Mesangial cell (primary cell): ENCODE measurements at places on chromosomes 16 and 17. TPM values are rescaled to one million over a fixed set of nuclear protein-coding genes. Genes with fewer than 3 reads are reported as not detected.

The NPIPB6 gene
- total RNA-seq: 0.49 TPM in 1 of 2 replicates, not detected in the other

The SKAP1 gene
- 0.33 and 0.51 TPM in 2 replicates for total RNA-seq

The TERB1 gene
- total RNA-seq: not detected in 2 replicates

The LITAFD gene
- total RNA-seq: not detected in 2 replicates

The MMP28 gene
- total RNA-seq: 0.49 and 1.3 TPM in 2 replicates

The PIGS gene
- total RNA-seq: 76.3 and 162 TPM in 2 replicates

The RBFOX1 gene
- under 0.01 TPM in 1 of 2 replicates, not detected in the other for total RNA-seq

The SBK1 gene
- 0.65 and 3.9 TPM in 2 replicates for total RNA-seq

The YBX2 gene
- 0.16 and 0.63 TPM in 2 replicates for total RNA-seq

The CIITA gene
- total RNA-seq: 0.13 TPM in 1 of 2 replicates, not detected in the other

The PRSS27 gene
- total RNA-seq: 1.3 and 2.0 TPM in 2 replicates

The PABPN1L gene
- not detected in 2 replicates for total RNA-seq

The NXPH3 gene
- total RNA-seq: under 0.01 TPM in 1 of 2 replicates, not detected in the other

The TEX14 gene
- total RNA-seq: under 0.01 TPM in 1 of 2 replicates, not detected in the other

The ATP2C2 gene
- 0.63 TPM in 1 of 2 replicates, not detected in the other for total RNA-seq

The PYCARD gene
- total RNA-seq: 37.3 and 88.6 TPM in 2 replicates

The LPCAT2 gene
- total RNA-seq: 4.2 and 7.7 TPM in 2 replicates

The TBC1D3C gene
- total RNA-seq: 2.7 TPM in 1 of 2 replicates, not detected in the other

The ENPP7 gene
- total RNA-seq: not detected in 2 replicates

The HS3ST3B1 gene
- total RNA-seq: 26.7 and 33.7 TPM in 2 replicates

The NTN1 gene
- total RNA-seq: 0.89 and 4.7 TPM in 2 replicates

The RARA gene
- 26.7 and 68.7 TPM in 2 replicates for total RNA-seq

The TNFSF12 gene
- 13.5 and 25.2 TPM in 2 replicates for total RNA-seq

The APOH gene
- total RNA-seq: not detected in 2 replicates

The TBC1D3 gene
- total RNA-seq: not detected in 2 replicates

The CLEC3A gene
- total RNA-seq: not detected in 2 replicates

The C17orf100 gene
- total RNA-seq: 1.3 and 1.6 TPM in 2 replicates

The C16orf86 gene
- total RNA-seq: 7.0 and 10.8 TPM in 2 replicates

The SYT17 gene
- under 0.01 and 4.6 TPM in 2 replicates for total RNA-seq

The SLC13A2 gene
- not detected in 2 replicates for total RNA-seq

The MYCBPAP gene
- 0.76 and 0.98 TPM in 2 replicates for total RNA-seq

The TPSG1 gene
- not detected in 2 replicates for total RNA-seq

The ZNF778 gene
- 4.6 and 8.9 TPM in 2 replicates for total RNA-seq

The GGT6 gene
- not detected in 2 replicates for total RNA-seq

The TELO2 gene
- total RNA-seq: 20.4 and 41.7 TPM in 2 replicates

The TCAP gene
- 0.16 and 0.25 TPM in 2 replicates for total RNA-seq

The LGALS9B gene
- total RNA-seq: not detected in 2 replicates

The CCL13 gene
- not detected in 2 replicates for total RNA-seq

The OR3A3 gene
- not detected in 2 replicates for total RNA-seq

The ZSCAN10 gene
- total RNA-seq: not detected in 2 replicates

The HSDL1 gene
- 11.7 and 15.5 TPM in 2 replicates for total RNA-seq

The PPL gene
- total RNA-seq: 2.0 and 23.8 TPM in 2 replicates

The CCDC200 gene
- not detected in 2 replicates for total RNA-seq

The FOXL1 gene
- total RNA-seq: 13.6 and 25.6 TPM in 2 replicates

The CLEC19A gene
- not detected in 2 replicates for total RNA-seq

The GAS7 gene
- total RNA-seq: 4.4 and 8.5 TPM in 2 replicates

The AGRP gene
- total RNA-seq: not detected in 2 replicates

The CD300LD gene
- total RNA-seq: not detected in 2 replicates

The FOXN1 gene
- total RNA-seq: not detected in 2 replicates

The TBC1D3K gene
- total RNA-seq: under 0.01 TPM in 1 of 2 replicates, not detected in the other

The SLC46A1 gene
- total RNA-seq: 1.1 and 5.7 TPM in 2 replicates

The OR1A2 gene
- total RNA-seq: not detected in 2 replicates

The MT1A gene
- total RNA-seq: 7.4 and 8.3 TPM in 2 replicates

The P2RX5 gene
- total RNA-seq: 9.1 and 13.2 TPM in 2 replicates

The DPEP2 gene
- not detected in 2 replicates for total RNA-seq
